Activated CD4-positive, alpha-beta T cell treated with anti-CD3 and anti-CD28 coated beads, Interleukin-2, amount 10 ng/mL, durations not matched to agents 7 days and 5 days (primary cell): ENCODE measurements at places on chromosomes 7 and 10.
A peak's percentile ranks its signal among the peaks of the same experiment; 100 is the strongest.

- no peaks in the 10 kb centered on the region for H3K4me1 ChIP-seq
- H3K36me3 ChIP-seq, result no peaks in the 10 kb centered on the region
- H3K27ac ChIP-seq, result no peak overlapping the region
- no peaks in the 10 kb centered on the region for H3K27me3 ChIP-seq
- H3K4me3 ChIP-seq, result no peak overlapping the region
These were observed 619.6 kb downstream of the ARL4A start for GRCh38 chr7:13307040-13307439.

DNA sequence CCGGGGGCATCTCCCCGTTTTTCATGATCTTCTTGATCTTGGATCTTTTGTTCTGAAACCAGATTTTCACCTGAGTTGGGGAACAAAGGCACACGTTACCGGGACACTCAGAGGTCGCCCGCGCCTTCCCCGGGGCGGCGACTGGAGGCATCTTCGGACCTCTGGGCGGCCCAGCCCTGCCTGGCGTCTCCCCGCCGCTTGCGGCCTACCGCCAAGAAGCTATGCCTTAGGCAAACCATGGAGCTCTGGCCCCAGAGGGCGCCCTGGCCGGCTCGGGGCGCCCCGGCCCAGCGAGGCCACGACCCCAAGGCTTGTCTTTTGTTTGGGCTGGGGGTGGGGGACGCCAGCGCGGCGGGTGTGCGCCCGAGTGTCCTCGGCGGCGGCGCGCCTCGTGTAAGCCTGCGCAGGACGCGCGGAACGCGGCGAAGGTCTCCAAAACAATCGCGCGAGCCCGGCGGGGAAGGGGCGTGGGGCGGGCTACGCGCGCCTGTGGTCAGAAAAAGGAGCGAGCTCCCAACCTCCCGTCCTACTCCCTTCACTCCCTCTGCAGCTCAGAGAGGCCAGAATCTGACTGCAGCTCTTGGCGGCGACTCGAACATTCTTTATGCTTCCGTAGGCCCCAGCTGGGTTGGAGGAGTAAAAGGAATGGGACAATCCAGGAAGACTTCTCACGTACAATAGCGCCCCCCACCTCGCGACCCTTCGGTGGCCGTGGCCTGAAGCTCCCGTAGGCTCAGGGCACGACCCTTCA lies 3.5 kb downstream of the DLX5 start:
- H3K36me3 ChIP-seq, result peaks cover 15% of the 10 kb centered on the region
- no peak for DNase-seq
- H3K4me1 ChIP-seq, result peaks cover 20% of the 10 kb centered on the region

GRCh38 chr7:81857385-81857784 lies 87.5 kb upstream of the HGF start:
- no peaks in the 10 kb centered on the region for H3K4me1 ChIP-seq
- H3K4me3 ChIP-seq, result no peak overlapping the region
- no peaks in the 10 kb centered on the region for H3K27me3 ChIP-seq
- no peak overlapping the region for H3K27ac ChIP-seq
- no peaks in the 10 kb centered on the region for H3K36me3 ChIP-seq
- no peak for DNase-seq

- H3K4me1 ChIP-seq, result no peaks in the 10 kb centered on the region
- H3K36me3 ChIP-seq, result no peaks in the 10 kb centered on the region
- no peak for DNase-seq
- no peak overlapping the region for H3K27ac ChIP-seq
These were observed 94.5 kb downstream of the RELN start for GRCh38 chr7:103894656-103895596.

GRCh38 chr7:155533827-155534690 lies 12.3 kb downstream of the CNPY1 start:
- H3K27ac ChIP-seq, result no peak overlapping the region
- peak; percentile 24 for DNase-seq
- H3K27me3 ChIP-seq, result peaks cover 61% of the 10 kb centered on the region
- no peak overlapping the region for H3K4me3 ChIP-seq
- no peaks in the 10 kb centered on the region for H3K36me3 ChIP-seq
- peaks cover 9% of the 10 kb centered on the region for H3K4me1 ChIP-seq

GRCh38 chr10:26445411-26446031 lies 7.4 kb downstream of the APBB1IP start:
- no peak for DNase-seq
- peaks cover 80% of the 10 kb centered on the region for H3K4me1 ChIP-seq
- no peak overlapping the region for H3K4me3 ChIP-seq
- H3K27me3 ChIP-seq, result no peaks in the 10 kb centered on the region
- peak overlapping the region; percentile 17 for H3K27ac ChIP-seq

- no peak for DNase-seq
- no peak overlapping the region for H3K27ac ChIP-seq
- H3K36me3 ChIP-seq, result no peaks in the 10 kb centered on the region
These were observed 55.3 kb upstream of the ZMIZ1 start for GRCh38 chr10:79013406-79013987.

- H3K4me3 ChIP-seq, result no peak overlapping the region
- no peak for DNase-seq
- H3K27ac ChIP-seq, result no peak overlapping the region
- H3K27me3 ChIP-seq, result peaks cover 9% of the 10 kb centered on the region
These were observed 116.7 kb downstream of the VIPR2 start for GRCh38 chr7:159027789-159028507.

DNA sequence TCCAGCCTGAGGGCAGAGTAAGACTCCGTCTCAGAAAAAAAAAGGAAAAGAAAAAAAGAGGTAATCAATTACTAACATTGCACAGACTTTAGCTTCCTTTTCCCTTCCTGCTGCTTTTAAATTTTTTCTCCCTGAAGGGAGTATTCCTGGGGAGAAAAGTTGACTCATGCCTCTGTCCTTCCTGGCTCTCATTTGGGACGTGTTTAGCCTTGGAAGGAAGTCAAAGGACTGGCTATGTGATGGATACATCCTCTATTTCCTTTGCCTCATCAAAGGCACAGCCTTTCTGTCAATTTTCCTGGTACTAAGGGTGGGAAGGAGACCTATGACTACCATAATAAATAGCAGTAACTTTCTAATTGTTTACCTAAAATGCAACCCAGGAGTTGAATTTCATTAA lies 77.6 kb downstream of the ITGA8 start:
- H3K27me3 ChIP-seq, result peaks cover 7% of the 10 kb centered on the region
- DNase-seq, result no peak
- no peak overlapping the region for H3K4me3 ChIP-seq
- no peak overlapping the region for H3K27ac ChIP-seq

GRCh38 chr10:3692387-3692999 lies 92.5 kb downstream of the KLF6 start:
- peaks cover 1% of the 10 kb centered on the region for H3K4me1 ChIP-seq
- DNase-seq, result no peak
- H3K36me3 ChIP-seq, result no peaks in the 10 kb centered on the region
- no peak overlapping the region for H3K27ac ChIP-seq

- H3K4me3 ChIP-seq, result no peak overlapping the region
- no peaks in the 10 kb centered on the region for H3K4me1 ChIP-seq
- no peaks in the 10 kb centered on the region for H3K27me3 ChIP-seq
- no peaks in the 10 kb centered on the region for H3K36me3 ChIP-seq
These were observed 323.8 kb downstream of the DPP6 start for GRCh38 chr7:154375956-154376355.

DNA sequence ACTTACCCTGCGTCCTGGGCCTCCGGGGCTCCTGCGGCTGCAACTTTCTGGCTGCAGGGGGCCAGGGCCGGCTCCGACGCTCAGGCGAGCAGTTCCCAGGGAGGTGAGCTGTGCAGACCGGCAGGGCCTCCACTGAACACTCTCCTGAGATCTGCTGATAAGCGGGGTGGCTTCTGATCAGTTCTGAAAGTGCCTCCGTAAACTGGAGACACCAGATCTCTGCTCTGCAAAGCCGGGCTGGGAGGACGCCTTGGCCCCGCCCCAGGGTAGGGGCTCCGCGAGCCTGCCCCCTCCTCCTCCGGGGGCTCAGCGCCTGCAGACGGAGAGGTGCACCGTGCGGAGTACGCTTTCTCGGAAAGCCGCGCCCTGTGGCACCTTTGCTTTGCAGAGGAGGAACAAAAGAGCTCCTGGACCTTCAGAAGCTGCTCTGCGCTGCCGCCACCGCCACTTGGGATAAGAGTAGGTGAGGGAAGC lies 141.3 kb upstream of the VKORC1L1 start:
- H3K4me1 ChIP-seq, result peaks cover 8% of the 10 kb centered on the region
- no peak overlapping the region for H3K27ac ChIP-seq
- H3K36me3 ChIP-seq, result peaks cover 5% of the 10 kb centered on the region

GRCh38 chr10:44190541-44190940 lies 194.4 kb downstream of the CXCL12 start:
- no peak overlapping the region for H3K27ac ChIP-seq
- H3K27me3 ChIP-seq, result no peaks in the 10 kb centered on the region
- H3K36me3 ChIP-seq, result no peaks in the 10 kb centered on the region
- no peak overlapping the region for H3K4me3 ChIP-seq
- DNase-seq, result no peak

- no peak for DNase-seq
- H3K27ac ChIP-seq, result no peak overlapping the region
- H3K27me3 ChIP-seq, result no peaks in the 10 kb centered on the region
- H3K4me1 ChIP-seq, result no peaks in the 10 kb centered on the region
- no peak overlapping the region for H3K4me3 ChIP-seq
These were observed 475.2 kb upstream of the CELF2 start for GRCh38 chr10:10542477-10542876.
